Posterior cingulate gyrus (tissue), 11 donors: ENCODE measurements at places on chromosomes 16 and 17.

GRCh38 chr16:85718682-85719081 is 29.9 kb upstream of the GINS2 start:
- DNase-seq: no peak

DNA sequence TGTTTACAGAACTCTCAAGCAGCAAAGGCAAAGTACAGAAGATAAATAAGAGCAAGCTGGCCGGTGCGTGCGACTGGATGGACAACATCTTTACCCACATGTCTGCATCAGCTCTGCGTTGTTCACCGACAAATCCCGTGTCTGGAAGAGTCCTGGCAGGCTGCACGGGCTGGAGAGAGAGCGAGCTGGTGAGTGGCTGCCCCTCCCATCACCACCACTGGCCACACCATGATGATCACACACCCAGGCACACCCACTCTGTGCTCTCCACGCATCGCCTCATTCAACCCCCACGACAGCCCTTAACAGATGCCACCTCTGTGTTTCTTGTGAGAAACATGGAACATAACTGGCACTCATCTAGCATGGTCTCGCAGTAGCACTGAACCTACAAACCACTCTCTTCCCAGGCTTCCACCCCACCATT is 59.2 kb downstream of the ANKRD11 start:
- DNase-seq: no peak

DNA sequence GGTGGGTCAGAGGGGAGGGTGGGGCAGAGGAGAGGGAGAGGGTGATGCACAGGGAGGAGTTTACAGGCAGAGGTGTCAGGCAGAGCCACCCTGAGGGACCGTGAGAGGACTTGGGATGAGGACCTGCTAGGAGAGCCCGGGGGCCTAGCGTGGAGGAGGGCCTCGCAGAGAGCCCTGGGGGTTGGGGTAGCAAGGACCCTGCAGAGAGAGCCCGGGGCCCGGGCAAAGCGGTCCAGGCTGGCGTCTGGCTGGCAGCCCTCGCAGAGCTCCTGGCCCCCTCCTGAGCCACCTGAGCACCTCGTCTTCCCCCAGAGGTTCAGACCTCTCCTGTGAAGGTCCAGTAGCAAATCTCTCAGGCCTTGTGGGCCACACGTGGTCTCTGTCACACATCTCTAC is 42.0 kb upstream of the ZNF469 start:
- DNase-seq: no peak

DNA sequence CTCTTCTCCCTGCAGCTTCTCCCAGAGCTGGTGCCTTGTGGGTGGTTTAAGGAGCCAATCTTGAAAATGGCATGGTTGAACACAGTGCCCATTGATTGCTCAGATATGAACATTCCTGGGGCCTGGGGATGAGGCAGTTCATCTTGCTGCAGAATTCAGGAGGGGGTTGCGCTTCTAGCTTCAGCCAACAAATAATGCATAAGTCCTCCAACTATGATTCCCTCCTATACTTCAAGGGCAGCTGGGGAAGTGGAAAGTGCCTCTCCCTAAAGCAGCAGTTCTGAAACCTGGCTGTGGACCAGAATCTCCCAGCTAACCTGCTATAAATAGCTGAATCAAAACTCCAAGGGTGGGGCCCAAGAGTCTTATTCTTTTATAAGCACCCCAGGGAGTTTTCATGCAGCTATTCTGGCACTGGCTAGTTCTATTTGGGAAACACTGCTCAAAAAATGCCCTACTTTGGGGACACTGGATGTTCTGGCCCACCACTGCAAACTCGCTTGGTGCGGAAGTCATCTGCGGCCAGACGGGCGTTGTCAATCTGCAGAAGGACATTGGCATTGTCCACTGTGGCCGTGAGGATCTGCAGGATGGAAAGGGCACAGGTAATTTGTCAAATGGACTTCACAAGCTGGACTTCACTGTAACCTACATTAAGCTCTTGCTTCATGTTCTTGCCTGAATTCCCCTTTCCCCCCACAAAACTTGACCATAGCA is 130.3 kb downstream of the CCDC144A start:
- no peak for DNase-seq

DNA sequence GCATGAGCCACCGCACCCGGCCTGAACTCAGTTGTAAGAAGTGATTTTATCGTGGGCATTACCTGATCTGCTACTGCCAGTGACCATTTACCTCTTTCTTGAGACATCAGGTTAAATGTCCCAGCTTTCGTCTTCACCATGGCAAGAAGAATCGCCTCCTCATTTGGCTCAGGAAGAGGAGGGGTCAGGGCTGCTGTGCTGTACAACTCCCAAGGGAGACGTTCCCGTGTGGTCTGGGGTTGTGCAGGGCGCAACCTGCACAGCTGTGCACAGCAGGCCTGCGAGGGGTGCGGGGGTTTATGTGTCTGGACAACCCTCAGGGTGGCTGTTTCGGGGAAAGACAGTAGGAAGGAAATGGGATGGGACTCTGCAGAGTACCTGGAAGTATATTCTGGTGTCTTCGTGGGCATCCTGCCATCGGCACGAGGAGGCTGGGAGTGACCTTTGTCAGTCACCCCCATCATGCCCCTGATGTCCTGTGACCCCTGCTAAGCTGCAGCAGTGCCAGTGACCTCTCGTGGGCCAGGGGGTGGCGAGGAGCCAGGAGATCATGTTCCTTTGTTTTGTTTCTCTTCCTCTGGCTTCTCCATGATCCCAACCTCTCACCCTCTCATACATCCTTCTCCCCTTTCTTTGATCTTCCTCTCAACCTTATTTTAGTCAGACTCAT is 27.3 kb downstream of the CIBAR2 start:
- DNase-seq: no peak

DNA sequence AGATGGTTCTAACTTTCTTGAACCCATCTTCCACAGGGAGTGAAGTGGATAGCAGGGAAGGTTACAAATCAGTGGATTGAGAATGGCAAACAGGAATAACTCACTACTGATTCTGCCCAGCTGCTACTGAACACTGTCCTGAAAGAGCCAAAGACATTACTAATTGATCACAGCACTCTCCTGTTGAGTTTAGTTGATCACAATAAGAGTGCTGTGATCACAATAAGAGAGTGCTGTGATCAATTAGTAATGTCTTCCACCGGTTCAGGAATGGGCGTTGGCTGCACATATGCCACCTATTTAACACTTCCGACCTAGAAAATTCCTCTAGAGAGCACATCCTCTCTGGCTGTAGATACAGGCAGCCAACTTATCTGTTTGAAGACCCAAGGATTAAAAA is 11.4 kb downstream of the CFAP97D1 start:
- DNase-seq: no peak

- DNase-seq: no peak
Observed at GRCh38 chr17:78345791-78346494, 13.9 kb downstream of the SOCS3 start.

- DNase-seq: no peak
Observed at GRCh38 chr16:27699540-27699939, 149.6 kb downstream of the KATNIP start.

- no peak for DNase-seq
Observed at GRCh38 chr17:50609380-50610074, 25.2 kb upstream of the ABCC3 start.

DNA sequence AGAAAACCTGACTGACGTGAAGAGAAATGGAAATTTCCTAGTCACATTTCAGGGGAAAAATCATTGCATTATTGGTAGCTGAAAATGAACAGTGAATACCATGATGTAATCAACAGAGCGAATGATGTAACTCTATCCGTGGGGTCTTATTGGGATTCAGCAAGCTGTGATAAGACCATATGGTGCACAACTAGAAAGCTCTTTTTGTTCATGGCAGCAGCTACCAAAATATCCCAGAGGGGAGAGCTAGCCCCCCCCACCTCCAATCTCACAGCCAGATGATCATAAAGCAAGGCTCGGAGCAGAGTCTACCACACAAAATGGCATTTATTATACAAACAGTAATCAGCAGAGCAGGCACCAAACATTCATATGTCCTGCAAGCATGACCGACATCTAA is 22.2 kb upstream of the DNAH17 start:
- DNase-seq: no peak

DNA sequence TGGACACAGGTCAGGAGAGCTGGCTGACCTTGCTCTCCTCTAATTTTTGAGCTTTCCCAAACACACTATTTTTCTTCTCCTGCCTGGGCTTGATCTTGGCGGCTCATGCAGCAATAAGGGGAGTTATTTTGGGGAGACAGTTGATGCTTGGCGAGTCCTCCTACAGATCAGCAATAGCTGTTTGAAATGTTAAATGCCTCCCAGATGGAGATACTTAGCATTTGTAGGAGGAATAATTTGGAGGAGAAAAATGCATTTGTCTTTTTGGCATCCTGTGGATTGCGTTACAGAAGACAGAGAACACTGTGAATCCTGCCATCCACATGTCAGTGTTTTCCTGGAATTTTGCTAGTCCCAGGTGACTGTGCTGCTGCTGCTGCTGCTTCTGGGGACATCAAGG is 328.0 kb upstream of the XYLT1 start:
- peak; percentile 19 for DNase-seq

DNA sequence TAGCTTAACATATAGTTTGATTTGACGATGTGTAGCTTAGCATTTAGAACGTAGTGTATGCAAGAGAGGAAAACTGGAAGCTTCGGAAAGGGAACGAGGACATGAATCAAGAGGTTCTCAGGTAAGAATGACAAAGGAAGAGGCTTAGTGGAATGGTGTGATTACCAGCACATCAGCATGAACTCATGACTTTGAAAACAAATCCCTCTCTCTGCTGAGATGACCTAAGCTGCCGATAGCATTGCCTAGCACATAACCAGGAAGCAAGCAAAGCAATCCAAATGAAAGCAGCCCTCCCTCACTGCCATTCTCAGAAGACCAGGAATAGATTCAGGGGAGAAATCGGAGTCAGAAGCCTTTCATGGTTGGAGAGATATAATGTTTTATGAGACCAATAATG is 51.3 kb upstream of the CCL1 start:
- no peak for DNase-seq

GRCh38 chr17:74343526-74344284 is 17.7 kb downstream of the KIF19 start:
- DNase-seq: no peak
